ENCODE measurements at places on chromosomes 16 and 17. TPM values are rescaled to one million over a fixed set of nuclear protein-coding genes. Genes with fewer than 3 reads are reported as not detected.

Gene CIBAR2
- polyA plus RNA-seq, result 0.22 TPM

Gene PRKCB
- 3.8 TPM for polyA plus RNA-seq

Gene CPNE2
- polyA plus RNA-seq, result 38.6 TPM

Gene DCXR
- 79.6 TPM for polyA plus RNA-seq

Gene TBX6
- polyA plus RNA-seq, result 2.4 TPM

GRCh38 chr17:60535382-60536279, 9.6 kb upstream of the APPBP2 start:
- no peak for DNase-seq

DNA sequence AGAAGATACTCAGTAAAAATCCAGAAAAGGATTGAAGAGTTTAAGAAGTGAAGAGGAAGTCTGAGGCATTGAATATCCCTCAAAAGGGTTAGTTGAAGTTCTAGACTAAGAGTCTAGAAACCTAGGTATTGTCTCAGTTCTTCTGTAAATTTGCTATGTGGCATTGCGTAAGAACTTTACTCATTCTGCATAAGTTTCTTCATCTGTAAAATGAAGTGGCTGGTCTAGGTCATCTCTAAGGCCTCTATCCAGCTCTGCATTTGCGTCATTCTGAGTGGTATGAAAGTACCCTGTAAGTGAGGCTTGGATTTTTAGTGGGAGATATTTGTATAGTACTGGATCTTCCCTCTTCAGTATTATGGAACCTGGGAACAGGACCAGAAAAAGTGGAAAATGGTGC, 130.2 kb downstream of the MYO1D start:
- no peak for DNase-seq

DNA sequence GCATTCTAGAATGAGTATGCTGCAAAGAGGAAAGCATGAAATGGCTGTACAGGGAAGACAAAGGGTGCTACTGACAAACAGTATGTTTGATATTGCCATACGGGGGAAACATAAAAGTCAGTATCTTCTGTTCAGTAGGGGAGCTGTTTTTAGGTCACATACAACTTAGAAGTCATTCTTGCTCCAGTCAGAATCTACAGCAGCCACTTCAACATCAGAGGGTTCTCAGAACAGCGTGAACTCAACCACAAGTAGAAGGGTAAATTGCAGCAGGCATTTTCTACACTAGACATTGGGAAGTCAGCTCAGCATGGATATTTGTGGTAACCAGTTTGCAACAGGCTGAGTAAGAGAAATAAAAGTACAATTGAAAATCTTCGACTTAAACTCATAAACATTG, 1241.8 kb upstream of the GOT2 start:
- DNase-seq, result no peak

DNA sequence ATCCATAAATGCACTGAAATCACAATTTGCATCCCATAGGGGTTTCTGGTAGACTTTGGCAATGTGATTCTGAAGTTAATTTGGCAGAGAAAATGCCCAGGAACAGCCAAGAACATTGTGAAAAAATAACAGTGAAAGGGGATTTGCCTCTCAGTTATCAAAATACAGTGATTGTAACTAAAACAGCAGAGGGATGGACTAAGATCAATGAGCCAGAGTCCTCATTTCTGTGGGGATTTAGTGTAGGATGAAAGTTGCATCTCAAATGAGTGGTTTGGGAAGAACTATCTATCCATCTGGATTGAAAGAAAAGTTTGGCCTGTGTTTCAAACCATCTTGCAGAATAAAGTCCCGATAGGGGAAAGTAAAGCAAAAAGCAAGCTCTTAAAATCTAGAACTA, 28.1 kb downstream of the MYBBP1A start:
- DNase-seq, result no peak

GRCh38 chr17:31051506-31051905, 43.3 kb upstream of the NF1 start:
- no peak for DNase-seq

GRCh38 chr16:72105978-72106377, 12.3 kb downstream of the DHX38 start:
- no peak for DNase-seq

GRCh38 chr17:2051061-2051932, 3.6 kb upstream of the HIC1 start:
- DNase-seq, result no peak

DNA sequence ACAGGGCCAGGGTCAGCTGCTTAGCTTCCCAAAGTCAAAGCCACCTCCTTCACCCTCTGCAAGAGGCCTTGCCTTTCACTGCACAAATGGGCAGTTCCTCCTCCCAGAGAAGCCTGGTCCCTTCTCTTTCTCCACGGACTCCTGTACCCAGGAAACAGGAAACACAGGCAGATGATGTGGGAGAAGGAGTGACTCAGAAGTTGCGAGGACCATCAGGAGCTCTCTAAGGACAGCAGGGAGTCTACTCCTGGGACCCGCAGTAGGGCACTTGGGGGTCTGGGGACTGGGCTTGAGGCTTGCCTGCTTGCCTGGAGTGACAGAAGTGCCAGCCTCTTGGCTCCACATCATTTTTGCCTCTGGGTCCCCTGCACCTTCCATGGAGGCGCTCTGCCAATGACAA, 47.4 kb upstream of the KSR1 start:
- no peak for DNase-seq

- no peak for DNase-seq
Measured at GRCh38 chr16:80914379-80915078, 92.2 kb downstream of the CMC2 start.

DNA sequence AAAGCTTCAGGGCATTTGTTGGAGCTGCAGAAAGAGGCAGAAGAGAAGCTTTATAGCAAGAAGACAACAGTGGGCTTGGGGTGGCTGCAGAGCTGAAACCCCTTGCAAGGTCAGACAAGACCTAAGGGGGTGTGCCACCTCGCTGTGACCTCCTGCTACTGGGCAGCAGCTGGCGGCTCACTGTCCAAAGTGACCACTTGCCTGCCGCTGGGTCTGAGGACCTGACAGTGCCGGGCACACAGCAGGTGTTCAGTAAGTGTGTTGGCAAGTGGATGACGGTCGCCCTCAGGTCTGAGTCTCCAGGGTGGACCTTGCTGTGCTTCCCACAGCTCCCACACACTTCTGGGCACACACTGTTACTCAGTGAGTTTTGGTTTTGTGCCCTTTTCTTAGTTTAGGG, 336.5 kb downstream of the C16orf95 start:
- DNase-seq, result no peak
